ENCODE measurements at places on chromosomes 1 and 21. TPM values are rescaled to one million over a fixed set of nuclear protein-coding genes. Genes with fewer than 3 reads are reported as not detected.

- DNase-seq: no peak
Observed at GRCh38 chr1:29478151-29478791, 241.9 kb downstream of the PTPRU start.

The B3GALT5 gene
- 0.27 TPM for total RNA-seq

The PPFIA4 gene
- 22.4 TPM for total RNA-seq

GRCh38 chr1:211557894-211558625, 20.9 kb downstream of the SLC30A1 start:
- DNase-seq: no peak

DNA sequence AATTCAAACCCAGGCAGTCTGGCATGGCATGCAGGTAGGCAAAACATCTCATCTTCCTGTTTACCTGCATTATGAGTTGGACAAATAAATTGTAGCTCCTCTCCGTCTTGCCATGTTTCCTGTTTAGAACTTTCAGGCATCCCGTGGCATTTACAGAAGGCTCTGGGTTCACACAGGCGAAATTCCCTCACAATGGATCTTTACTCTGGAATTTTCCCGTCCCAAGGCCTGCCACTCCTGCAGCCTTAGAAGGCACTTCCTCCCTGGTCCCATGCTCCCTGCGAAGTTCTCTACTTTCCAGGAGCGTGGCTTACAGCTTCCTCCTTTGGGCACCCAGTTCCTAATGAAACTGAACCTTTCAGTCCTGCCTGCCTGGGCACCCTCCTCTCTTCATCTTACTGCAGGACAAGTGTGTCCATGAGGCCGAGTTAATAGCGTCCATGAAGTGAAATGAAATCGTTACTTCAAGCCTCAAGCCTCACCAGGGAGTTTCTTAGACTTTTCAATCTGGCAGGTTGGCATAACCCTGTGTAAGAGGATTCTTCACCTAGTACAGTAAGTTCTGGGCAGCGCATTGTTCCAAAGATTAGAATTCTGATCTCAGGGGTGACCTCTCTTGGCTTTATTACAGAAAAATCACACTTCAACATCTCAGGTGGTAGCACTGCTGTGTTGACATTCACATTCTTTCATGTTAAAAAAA, 36.8 kb upstream of the AHCYL1 start:
- no peak for DNase-seq
